SK-MEL-5 (cell line): ENCODE measurements at places on chromosomes 2 and 18. TPM values are rescaled to one million over a fixed set of nuclear protein-coding genes. Genes with fewer than 3 reads are reported as not detected.
A peak's percentile ranks its signal among the peaks of the same experiment; 100 is the strongest.

- DNase-seq = no peak
These were observed 23.7 kb downstream of the ASXL2 start for GRCh38 chr2:25854613-25855012.

DNA sequence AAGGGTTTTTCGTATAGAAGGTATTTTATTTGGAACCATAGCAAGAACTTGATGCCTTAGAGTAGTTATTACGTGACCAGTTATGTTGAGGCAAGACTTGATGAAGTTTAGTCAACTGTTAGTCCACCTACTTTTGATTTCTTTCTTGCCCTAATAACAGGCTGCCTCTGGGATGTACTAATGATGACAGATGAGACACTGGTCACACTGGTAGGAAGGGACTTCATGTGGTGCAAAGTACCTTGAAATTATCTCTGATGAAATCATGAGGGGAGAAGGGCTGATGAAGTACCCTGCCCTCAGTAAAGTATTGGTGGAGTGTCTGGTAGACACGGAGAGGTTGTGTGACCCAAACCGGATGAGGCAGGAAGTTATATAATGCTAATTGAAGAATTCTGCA lies 5.4 kb downstream of the DIS3L2 start:
- DNase-seq = no peak

DNA sequence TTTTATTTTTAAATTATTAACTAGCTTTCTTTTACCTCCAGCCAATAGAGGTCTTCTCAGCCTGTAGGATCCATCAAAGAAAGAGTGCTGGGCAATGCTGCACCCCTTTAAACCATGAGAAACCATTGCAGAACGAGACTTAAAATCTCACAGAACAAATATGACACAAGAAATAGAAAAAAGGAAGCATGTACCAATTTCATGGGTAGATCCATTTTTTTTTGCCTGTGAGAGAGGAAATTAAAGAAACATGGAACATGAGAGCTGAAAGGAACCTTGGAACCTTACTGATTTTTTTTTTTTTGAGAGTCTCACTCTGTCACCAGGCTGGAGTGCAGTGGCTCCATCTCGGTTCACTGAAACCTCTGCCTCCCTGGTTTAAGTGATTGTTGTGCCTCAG lies 14.0 kb downstream of the HRH4 start:
- DNase-seq = no peak

GRCh38 chr2:181309586-181309985 lies 147.6 kb upstream of the ITGA4 start:
- DNase-seq = no peak

- DNase-seq = no peak
These were observed 155.2 kb downstream of the ATP9B start for GRCh38 chr18:79224381-79224780.

GRCh38 chr2:173884025-173884802 lies 81.0 kb downstream of the SP3 start:
- DNase-seq = peak; percentile 64

DNA sequence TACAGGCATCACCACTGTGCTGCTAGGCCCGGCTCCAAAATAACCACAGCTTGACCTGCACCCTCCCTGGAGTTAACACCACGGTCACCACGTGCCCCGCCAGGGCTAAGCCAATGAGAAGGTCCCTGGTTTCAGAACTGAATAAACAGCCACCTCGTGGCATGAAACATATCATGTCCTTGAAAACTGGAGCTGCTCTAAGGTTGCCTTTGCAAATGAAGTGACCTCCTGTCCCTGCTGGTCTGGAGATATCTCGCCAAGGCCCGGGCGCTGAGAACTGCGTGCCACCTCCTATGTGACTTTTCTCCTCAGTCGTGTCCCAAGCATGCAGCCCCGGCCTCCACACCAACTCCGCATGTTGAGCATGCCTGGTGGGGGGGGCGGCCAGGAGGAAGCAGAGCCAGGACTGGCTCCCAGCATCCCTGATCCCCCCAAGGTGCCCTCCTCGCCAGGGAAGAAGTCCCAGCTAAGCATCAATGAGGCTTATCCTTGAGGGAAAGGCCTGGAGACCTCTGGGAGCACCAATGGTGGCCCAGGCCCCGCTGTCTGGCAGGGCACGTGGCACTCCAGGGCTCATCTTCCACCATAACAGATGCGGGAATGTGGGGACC lies 16.3 kb upstream of the KCNG2 start:
- DNase-seq = no peak

GRCh38 chr2:86366651-86367498 lies 29.4 kb upstream of the REEP1 start:
- DNase-seq = no peak

- DNase-seq = no peak
These were observed 34.8 kb upstream of the TMEM177 start for GRCh38 chr2:119644186-119644585.

GRCh38 chr2:15186118-15186517 lies 375.0 kb downstream of the NBAS start:
- DNase-seq = no peak

GRCh38 chr2:85413592-85414420 lies 3.6 kb upstream of the CAPG start:
- DNase-seq = no peak

DNA sequence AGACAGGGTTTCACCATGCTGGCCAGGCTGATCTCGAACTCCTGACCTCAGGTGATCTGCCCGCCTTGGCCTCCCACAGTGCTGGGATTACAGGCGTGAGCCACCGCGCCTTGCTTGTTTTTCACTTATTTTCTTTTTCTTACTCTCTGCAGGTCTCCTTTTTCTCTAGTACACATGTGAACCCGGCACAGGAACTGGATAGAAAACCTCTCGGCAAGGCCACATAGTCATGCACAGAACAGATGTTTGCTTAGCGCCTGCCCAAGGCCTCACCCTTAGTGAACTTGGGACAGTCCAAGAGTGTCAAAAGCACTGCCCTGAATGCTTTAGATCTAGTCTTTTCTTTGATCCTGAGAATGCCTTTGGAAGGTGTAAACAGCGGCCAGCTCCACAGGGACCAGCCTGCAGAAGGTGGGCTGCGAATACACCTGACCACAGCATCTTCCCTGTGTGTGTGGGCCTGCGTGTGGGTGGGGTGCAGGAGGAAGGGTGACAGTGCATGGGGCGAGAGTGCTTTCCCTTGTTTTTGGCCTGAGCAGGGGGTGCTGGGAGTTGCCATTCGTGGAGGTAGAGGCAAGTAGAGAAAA lies 27.0 kb downstream of the IMPA2 start:
- no peak for DNase-seq

- DNase-seq = peak; percentile 75
These were observed 601 bp downstream of the ENOSF1 start for GRCh38 chr18:711657-712400.

DNA sequence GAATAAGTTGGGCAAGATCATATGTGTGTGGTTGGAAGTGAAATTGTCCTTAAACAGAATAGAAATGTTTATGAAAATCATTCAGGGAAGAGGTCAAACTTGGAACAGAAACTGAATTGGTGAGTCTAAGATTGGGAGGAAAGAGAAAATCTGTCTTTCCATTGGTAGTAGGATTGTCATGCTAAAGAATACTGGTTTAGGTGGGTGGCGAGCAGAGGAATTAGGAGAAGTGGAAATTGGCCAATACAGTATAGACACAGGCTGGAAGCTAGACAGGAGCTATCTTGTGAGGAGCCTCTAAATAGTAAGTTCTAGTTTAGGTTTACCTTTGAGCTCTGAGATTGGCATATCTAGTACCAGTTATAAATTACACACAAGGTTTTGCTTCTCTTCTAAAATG lies 80.9 kb upstream of the KYNU start:
- DNase-seq = no peak

EML6 gene
- 0.24 and 0.95 TPM in 2 replicates for total RNA-seq

ELOA2 gene
- total RNA-seq = not detected in 2 replicates
